Activated CD8-positive, alpha-beta memory T cell treated with anti-CD3 and anti-CD28 coated beads for 1 hour (primary cell): ENCODE measurements at places on chromosomes 3 and 15.

- no peak for DNase-seq
Observed at GRCh38 chr3:23874359-23875112, 42.3 kb downstream of the NKIRAS1 start.

- DNase-seq: no peak
Observed at GRCh38 chr3:24828011-24828410, 333.4 kb upstream of the THRB start.

DNA sequence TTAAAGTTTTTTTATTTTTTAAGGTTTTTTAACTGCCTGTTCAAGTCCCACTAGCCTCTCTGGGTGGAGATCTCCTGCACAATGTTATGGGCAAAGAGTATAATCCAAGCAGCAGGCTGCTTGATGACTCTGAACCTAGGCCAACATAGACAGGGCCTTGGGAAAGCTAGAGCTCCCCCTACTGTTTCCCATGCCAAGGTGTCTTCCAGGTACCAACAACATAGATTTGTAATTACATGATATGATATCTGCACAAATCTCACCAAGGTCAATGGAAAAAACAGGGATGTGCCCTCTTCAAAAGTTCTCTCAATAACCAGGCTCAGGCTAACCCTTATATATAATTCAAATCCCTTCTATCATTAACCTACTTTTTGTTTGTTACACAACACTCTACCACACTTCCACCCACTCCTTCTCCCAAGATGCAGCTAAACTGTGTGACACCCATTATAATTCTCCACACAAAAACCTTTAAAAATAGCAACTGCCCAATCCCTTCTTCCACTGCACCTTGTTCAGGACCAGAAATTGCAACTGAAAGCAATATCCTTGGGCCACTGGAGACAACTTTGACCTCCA lies 43.8 kb downstream of the RBM15B start:
- peak; percentile 8 for DNase-seq

- DNase-seq: no peak
Observed at GRCh38 chr3:14719006-14719405, 44.1 kb downstream of the C3orf20 start.

DNA sequence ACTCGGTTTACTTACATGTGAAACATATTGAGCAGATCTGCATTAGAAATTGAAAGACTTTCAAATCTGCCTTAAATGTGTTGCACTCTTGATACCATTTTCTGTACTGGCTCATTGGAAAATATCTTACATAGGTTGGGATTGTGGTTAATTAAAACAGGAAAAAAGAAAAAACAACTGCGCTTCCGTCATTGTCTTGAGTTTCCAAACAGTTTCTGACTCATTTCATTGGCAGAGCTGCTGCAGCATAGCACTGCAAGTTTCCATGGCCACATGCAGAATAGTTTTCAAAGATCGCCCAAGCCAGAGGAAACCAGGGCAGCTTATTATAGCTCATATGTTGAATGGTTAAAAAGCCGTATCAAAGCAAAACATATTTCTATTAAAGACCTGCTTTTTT lies 446.6 kb upstream of the BCHE start:
- DNase-seq: no peak

DNA sequence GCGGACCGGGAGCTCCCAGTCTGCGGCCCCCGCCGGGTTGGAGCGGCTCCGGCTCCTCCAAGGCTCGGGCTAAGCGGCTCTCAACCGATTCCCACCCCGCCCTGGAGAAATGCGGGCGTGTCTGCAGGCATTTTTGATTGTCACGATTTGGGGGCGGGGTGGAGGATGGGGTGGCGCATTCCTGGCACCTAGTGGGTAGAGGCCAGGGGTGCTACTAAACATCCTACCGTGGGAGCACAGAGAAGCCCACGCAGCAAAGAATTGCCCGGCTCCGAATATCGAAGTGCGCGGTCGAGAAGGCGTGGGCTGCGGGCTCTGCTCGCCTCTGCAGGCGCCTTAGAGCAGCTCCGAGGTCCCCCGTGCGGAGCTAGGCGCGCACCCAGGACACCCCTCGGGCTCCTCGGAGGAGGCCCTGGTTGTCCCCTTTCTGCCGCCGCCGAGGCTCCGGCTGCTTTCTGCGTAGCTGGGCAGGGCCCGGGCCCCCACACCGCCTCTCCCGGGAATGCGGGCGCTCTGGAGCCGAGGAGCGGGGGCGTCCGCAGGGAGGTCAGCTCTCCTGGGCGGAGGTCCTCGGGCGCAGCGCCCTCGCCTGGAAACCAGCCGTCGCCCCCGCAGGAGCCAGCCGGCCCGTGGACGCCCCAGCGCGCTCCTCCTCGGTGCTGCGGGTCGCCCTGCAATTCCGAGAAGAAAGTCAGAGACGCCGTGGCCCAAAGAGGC lies 16.5 kb upstream of the LAMP3 start:
- no peak for DNase-seq

DNA sequence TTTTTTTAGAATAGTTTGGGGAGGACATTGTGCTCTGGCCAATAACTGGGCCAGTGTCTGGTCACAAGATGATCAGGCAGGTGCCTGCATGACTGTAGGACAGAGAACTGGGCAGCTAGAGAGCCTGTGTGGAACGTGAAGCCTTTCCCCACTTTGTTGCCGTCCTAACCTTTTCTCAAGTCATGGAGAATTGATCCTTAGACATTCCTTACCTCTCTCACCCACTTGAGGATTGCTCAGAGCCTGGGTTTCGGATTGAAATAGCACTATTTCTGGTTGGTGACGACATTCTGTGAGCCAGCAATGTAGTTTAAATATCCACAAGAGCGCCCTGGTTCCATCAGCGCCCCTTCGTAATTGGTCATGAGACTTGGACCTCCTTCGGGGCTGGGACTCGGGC lies 138.4 kb downstream of the IGF1R start:
- DNase-seq: no peak

GRCh38 chr3:40254891-40255290 lies 54.6 kb upstream of the EIF1B start:
- DNase-seq: no peak

DNA sequence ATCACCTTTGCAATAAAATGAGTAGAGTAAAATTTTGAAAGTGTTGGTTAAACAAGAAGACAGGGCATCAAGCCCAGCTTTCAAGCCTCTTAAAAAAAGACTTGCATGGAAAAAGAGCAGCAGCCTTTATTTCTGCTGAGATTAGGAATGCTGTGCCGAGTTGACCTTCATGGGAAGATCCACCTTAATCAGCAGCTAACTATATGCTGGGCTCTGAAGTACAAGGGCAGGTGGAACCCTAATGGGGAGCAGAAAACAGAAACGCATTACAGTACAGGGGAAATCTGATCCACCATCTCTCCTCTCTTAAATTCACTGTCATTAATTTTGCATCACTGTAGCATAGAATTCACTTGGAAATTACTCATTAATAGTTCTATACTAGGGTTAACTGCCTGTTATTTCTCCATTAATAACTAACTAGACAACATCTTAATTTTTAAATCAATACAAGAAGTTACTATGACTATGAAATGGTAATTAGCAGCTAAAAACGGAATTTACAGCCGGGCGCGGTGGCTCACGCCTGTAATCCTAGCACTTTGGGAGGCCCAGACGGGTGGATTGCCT lies 133.6 kb downstream of the GHSR start:
- DNase-seq: no peak

DNA sequence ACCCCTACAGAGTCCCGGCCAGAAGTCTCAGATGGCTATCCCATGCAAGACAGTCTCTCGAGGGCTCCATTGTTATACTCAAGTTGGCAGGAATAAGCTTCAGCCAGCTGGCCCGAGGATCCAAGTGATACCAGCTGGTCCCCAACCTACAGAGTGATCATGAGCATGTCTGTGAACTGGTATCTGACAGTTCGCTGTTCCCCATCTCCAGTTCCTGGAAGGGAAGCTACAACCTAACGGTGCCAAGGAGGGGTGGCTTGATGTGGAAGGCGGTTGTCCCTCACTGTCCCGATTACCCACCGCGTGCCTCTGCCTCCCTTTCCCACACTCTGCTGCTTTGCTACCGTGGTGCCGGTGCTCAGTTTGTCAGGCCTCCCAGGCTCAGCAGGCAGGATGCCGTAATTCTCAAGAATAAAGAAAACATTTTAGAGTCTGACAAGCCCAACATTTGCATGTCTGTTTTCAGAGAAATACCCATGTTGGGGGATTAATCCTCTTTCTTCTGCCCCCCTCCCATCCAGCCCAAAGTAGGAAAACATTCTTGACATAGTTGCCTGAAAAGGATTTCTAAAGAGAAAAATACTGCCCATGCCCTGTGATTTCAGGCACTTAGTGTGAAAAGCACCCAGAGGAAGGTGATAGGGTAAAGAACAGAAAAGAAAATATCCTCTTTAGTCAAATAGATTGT lies 49.4 kb upstream of the HES1 start:
- DNase-seq: no peak

DNA sequence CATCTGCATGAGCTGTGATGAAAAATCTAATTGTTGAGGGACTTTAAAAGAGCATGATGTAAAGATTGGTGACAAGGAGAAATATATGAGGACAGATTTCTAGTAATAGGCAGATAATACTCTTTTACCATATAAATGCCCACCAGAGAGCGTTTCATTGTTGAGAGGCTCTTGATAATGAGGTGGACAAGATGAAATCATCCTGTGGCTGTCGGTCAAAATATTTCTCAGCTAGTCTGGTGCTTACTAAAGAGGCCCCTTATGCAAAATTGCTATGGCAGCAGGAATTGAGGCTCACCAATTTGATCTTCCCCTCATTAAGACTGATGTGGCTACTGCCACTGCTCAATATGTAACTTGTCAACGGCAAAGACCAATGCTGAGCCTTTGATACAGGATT lies 225.0 kb upstream of the RASGRP1 start:
- no peak for DNase-seq

DNA sequence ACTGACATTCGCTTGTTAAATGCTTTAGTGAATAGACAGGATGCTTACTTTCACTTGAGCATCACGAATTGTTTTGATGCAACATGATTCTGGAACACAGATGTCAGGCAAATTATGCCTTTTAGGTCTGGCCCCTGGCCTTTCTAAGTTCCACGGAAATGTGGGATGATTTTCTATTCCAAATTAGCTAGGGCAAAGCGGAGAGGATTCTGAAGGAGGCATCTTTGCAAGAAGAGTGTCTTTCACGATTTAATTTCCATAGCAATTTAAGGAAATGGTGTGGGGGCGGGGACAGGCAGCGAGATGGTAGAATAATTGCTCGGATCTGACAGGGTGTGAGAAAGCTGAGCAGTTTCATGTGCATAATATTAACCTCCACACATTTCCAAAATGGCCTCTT lies 238.5 kb upstream of the KCNMB2 start:
- no peak for DNase-seq

GRCh38 chr3:129003578-129004112 lies 2.5 kb downstream of the EFCC1 start:
- no peak for DNase-seq

DNA sequence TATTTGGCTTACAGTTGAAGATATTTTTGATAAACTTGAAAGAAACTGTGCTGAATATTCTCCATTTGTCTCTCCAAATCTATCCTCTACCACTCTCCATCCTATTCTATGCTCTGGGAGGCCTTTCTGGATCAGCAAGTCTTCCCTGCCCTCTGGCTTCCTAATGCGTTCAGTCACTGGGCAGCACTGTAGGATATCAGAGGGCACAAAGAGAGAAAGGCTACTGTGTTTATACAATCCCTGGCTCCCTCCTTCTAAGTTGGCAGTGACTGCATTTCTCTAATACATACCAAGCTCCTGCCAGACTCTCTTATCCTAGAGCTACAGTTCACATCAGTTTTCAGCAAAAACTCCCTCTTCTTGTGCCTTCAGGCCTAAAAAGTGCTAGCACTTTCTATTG lies 102.1 kb upstream of the FHIT start:
- no peak for DNase-seq

GRCh38 chr15:67303490-67304363 lies 49.1 kb downstream of the IQCH start:
- DNase-seq: no peak

DNA sequence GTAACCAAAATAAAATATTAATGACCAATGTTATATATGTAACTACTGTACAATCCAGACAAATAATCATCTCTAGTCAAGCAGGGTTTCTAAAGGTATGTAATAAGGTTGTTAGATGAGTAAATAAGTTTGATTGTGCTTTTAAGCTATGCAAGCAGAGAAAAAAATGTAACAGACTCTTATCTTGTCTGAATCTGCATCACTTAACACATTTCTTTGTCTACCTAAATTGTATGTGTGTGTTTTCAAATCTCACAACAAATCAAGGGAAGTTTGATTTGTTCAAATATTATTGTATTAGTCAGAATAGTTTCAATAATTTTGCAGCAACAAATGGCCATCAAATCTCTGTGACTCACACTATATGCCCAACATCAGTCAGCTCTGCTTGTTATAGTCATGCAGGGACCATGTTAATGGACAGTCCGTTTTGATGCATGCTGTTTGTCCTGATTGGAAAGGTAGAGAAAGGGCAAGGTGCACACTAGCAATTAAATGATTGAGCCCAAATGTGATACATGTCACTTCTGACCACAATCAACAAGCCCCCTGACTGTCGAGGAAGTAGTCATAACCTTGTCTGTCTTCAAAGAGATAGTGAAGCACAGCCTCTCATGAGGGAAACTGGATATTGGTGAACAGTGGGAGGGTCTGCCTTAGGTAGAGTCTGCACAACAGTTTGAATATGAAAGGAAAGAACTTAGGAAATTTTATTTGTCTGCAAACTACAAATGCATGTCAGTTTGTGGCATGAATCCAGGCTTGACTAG lies 349.4 kb upstream of the SATB1 start:
- no peak for DNase-seq

DNA sequence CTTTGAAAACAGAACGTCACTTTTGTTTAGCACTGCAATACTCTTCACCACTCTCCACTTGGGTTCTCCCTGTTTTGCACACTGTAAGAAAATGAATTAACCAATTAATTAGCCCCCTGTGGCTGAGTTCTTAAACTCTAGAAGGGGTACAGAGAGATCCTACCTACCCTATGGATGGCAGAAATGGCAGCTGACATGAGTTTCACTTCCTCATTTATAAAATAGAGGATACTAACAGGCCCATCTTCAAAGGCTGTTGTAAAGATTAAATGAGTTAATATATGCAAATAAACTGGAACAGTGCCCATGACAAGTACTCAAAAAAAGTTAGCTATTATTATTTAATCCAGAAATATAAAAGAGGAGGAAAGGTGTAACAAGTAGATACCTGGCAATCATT lies 36.9 kb downstream of the SUCLG2 start:
- DNase-seq: no peak

DNA sequence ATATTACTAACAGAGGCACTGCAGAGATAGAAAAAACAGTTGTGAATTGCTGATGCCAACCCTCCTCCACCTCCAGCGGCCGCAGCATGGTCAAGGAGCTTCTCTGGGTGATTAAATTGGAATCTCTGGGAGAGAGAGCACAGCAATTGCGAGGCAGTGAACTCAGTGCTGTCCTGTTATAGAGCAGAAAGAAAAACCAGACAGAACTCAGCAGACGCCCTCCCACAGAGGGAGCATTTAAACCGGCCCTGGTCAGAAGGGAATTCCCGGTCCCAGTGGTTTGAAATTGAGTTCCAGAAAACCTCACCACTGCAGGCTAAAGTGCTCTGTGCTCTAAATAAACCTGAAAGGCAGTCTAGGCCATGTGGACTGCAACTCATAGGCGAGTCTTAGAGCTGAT lies 175.4 kb downstream of the SQOR start:
- DNase-seq: no peak

- no peak for DNase-seq
Observed at GRCh38 chr3:38606561-38606960, 42.9 kb downstream of the SCN5A start.

- DNase-seq: no peak
Observed at GRCh38 chr15:40014390-40014789, 24.6 kb downstream of the SRP14 start.

- DNase-seq: no peak
Observed at GRCh38 chr3:10945683-10946287, 46.8 kb upstream of the SLC6A1 start.

- DNase-seq: no peak
Observed at GRCh38 chr3:72750405-72750965, 97.8 kb downstream of the SHQ1 start.
